Stromal cell of bone marrow (primary cell): ENCODE measurements at places on chromosomes 7 and 10.

GRCh38 chr10:46222364-46222935 lies 64.3 kb upstream of the ANTXRL start:
- peak; percentile 12 for DNase-seq

- DNase-seq, result no peak
Measured at GRCh38 chr10:11874568-11875493, 51.7 kb downstream of the PROSER2 start.

DNA sequence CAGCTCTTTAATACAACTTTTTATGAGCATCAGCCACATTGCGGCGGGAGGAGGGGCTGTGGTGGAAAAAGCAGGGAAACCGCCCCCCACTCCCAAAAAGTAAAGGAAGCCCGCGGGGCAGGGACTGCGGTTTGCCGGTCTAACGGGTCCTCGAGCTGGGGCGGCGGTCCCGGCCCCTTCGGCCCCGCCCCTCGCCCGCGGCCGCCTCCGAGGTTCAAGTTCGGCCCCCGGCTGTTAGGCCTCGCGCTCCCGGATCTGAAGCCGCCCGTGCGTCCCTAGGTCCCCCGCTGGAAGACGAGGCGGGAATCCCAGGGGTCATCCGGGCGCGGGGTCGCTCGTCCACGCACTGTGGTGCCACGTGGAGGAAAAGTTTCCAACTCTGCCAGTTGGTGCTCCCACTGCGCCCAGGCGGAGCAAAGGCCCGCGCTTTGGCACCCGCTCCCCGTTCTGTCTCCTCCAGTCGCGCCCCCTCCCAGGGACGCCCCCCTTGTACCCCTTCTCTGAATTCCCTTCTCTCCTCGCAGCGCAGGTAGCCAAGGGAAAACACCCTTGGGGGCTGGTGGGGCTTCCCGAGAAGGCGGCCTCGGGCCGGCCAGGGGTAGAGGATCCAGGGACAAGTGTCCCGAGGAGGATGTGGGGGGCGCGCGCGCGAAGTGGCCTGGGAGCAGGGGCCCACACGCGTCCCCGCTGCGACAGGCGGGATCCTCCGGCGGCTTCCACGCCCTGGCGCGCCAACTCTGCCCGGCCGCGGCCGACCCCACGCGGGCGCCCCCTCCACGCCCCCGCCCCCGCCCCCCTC lies 798 bp upstream of the AUTS2 start:
- no peak for DNase-seq

GRCh38 chr7:155252444-155252887 lies 45.2 kb upstream of the INSIG1 start:
- no peak for DNase-seq

DNA sequence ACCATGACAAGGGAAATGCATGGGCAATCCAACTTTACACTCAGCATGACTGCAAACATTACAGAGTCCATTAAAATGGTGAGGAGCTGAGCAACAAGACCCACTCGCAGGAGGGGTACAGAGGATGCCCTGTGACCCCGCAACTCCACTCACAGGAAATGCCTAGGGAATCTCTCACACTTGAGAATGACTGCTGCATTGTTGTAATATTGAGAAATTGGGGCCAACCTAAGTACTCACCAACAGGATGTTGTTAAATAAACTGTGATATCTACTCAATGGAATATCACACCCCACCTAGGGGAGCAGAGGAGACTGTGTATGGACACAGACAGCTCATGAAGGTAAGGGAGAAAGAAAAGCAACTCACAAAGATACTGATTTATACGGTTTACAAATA lies 53.4 kb upstream of the CAMK2B start:
- peak; percentile 14 for DNase-seq

DNA sequence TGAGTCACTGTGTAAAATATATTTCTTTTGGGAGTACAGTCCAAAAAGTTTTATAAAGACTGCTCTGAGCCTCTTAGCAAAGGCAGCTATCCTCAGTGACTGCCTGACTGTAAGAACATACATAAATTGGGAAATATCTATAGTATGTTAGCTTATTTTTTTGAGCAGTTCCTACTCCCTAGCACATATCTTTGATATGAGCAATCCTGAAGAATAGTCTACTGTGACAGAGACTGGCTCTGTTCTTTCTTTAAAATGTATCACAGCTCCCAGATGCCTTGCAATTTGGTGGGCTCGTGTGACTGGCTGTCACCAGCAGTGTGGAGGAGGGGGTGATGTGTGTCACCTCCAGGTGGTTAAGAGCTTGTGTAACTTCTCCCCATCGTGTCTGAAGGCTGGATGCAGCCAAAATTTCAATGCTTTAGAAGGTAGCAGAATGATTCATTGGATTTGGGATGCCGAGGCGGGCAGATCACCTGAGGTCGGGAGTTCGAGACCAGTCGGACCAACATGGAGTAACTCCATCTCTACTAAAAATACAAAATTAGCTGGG lies 47.9 kb downstream of the MTERF1 start:
- DNase-seq, result no peak

DNA sequence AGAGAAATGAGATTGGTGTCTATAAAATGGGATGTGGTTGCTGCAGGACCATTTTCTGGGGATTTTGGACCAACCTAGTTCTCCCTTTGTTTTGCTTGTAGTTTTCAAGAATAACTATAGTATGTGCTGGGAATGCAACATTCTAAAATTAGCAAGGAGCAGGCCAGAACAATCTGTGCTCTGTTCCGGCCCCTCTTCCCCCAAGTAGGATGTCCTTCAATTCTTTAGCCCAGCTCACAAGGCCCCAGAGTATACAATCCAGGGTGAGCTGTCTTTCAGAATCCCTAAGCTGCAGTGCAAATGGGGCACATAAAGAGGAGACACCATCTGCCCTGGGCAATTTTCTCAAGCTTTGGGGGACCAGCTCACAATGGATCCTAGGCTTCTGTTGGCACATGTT lies 809.1 kb downstream of the TNS3 start:
- DNase-seq, result no peak

DNA sequence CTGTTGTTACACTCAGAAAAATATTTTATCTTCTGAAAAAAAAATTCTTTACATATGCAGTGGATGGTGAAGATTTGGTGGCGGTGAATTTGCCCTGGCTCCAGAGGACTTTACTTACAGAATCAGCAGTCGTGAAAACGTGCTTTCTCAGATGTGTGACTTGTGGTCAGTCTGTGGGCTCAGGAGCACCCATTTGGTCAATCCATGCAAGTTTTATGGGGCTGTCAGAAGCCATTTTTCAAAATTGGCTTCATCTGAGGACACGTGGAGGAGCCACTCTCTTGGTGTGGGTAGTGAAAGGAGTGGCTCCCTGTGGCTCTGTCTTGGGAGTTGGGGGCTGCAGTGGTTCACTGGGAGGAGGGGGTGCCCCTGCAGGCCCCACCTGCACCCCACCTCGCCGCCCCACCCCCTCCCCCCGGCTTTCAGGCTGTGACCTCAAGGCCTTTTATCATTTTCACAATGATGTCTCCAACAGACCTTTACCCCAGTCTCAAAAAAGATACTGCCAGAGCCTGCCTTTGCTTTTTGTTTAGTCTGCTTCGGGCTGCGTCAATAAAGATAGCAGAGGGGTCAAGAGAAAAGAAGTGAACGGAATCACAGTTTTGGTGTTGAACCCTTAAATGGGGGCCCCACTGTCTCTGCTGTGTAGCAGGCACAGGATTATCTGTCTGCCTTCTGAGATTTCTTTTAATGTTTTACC lies 137.4 kb downstream of the MGMT start:
- no peak for DNase-seq

- DNase-seq, result no peak
Measured at GRCh38 chr10:126798649-126799048, 106.6 kb upstream of the DOCK1 start.

DNA sequence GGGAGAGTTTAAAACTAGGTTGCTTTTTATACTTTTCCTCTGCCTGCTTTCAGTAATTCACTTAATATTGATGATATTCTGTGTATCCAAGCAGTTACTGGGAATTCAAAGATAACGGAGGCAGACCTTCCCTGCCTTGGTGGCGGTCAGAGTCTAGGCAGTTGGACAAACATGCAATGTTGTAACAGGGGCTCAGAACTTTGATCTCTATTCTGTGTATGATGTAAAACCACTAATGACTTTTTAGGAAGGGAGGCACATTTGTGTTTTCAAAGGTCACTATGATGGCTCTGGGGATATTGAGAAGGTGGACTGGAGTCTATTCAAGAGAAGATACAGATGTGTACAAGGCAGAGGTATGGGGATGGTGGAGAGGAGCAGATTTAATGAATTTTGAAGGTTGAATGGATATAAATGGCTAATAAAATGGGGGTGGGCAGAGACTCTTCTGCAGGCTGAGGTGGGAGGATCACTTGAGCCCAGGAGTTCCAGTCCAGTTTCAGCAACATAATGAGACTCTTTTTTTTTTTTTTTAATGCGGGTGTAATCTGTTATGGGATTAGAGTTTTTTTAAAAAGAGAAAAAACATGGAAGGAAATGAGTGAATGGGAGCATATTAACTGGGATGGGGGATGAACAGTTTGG lies 5.7 kb upstream of the PON2 start:
- DNase-seq, result no peak

GRCh38 chr10:103849880-103850571 lies 5.3 kb downstream of the SH3PXD2A start:
- DNase-seq, result peak; percentile 96

GRCh38 chr10:5503477-5503835 lies 4.1 kb upstream of the CALML5 start:
- DNase-seq, result no peak

GRCh38 chr10:5573968-5574641 lies 49.3 kb downstream of the CALML3 start:
- no peak for DNase-seq

- DNase-seq, result no peak
Measured at GRCh38 chr7:5349437-5350173, 66.9 kb downstream of the SLC29A4 start.

GRCh38 chr7:37284805-37285231 lies 163.8 kb downstream of the ELMO1 start:
- no peak for DNase-seq

DNA sequence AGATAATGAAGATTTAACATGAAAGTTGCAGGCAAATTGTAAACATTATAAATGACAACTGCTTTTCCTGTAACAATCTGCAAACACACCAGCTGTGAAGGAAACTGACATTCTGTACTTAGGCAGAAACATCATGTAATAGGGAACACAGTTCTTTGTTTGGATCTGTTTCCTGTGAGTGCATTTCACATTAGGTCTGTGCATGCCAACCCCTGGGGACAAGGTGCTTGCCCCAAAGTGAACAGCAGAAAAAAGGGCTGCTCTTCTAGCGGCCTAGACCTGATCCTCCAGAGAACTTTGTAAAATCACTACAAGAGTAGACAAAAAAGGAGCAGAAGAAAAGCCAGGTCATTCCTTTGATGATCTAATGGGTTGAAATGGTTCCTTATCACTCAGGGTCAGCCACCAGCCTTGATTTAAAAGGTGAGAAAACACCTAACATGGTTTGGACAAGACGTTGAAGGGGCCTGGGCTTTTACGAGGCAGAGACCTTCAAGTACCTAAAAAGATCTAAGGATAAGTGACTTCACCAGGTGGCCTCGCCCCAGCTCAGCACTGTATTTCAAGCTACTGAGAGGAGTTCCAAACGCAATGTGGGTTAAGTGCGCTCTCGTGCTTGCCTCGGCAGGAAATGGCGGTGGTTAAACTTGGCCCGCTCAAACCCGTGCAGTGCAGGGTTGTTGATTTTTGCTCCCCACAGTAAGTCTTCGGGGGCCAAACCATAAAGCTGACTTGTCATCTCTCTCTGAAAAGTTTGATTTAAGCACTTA lies 249.7 kb downstream of the CREB5 start:
- no peak for DNase-seq

GRCh38 chr10:1409392-1409791 lies 327.9 kb downstream of the ADARB2 start:
- DNase-seq, result no peak

DNA sequence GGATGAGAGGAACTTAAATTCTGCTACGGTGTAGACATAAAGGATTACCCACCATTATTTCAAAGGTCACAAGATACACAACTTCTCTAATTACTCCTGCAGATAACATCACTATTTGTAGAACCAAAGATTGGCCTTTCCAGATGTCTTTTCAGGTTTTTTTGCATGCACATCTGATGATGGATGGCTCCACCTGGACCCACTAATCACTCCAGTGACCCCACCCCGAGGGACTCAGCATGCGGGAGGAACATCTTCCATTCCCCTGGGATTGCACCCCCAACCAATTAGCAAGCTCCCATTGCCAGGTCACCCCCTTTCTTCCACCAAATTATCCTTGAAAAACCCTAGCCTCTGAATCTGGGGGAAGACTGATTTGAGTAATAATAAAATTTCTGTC lies 608.9 kb downstream of the CNTNAP2 start:
- DNase-seq, result no peak

GRCh38 chr10:117364110-117364960 lies 10.9 kb downstream of the PDZD8 start:
- DNase-seq, result no peak
